DMS79 (cell line): ENCODE measurements at places on chromosomes 7 and 10.
A peak's percentile ranks its signal among the peaks of the same experiment; 100 is the strongest.

DNA sequence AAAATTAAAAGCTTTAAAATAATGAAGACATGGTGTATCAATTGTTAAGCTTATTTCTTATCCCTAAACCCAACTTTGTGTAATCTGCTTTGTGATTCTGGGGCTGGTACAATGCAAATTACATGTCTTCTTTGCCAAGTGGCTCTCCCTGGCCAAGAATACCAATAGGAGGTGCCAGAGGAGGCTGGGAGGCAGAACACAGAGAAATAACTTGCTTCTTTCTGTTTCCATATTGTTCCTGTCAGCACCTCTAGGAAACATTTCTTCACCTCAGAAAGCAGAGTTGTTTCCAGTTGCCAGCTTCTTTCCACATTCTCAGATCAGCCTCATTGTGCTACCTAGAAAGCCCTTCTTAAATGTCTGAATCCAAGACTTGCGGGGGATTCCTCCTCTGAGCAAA is 174.4 kb downstream of the MDFIC start:
- DNase-seq: no peak

- no peak for DNase-seq
Observed at GRCh38 chr10:275680-276079, 140.4 kb downstream of the ZMYND11 start.

DNA sequence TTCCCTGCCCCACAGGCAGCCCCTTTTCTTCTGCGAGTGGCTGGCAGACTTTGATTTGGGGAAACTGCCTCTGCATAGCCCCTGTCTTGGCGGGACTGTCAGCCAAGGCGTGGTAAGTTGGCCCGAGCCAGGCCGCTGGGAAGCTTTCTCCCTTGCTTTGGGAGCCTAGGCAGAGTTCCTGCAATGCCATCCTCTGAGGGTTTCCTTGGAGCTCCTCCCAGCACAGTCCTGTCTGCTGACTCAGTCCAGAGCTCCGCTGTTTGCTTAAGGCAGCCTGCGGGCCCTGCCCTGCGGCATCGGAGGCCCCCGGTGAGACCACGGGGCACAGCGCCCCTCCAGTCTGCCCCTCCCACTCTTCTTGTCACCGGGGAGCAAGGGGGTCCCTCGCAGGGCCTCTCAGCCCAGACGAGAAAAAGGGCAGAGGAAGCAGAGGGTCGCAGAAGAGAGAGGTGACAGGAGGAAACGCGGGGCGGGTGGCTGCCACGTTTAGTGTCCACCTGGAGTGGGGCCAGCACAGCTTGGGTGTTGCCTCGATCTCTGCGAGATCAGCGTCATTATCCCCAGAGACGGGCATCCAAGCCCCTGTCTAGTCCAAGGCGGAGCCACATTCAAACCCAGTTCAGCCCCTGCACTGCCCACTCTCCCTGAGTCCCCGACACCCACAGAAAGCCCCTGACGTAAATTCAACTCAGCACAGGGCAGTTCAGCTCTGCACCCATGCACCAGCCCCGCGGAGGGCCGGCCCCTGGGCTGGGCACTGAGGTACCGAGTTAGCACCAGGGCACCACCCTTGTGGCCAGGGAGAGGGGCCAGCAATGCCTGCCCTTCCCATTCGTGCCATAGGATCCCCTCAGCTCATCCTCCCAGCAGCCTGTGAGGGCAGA is 59.0 kb upstream of the CHST15 start:
- DNase-seq: no peak

GRCh38 chr7:92635538-92635937 is 45.3 kb upstream of the FAM133B start:
- no peak for DNase-seq

DNA sequence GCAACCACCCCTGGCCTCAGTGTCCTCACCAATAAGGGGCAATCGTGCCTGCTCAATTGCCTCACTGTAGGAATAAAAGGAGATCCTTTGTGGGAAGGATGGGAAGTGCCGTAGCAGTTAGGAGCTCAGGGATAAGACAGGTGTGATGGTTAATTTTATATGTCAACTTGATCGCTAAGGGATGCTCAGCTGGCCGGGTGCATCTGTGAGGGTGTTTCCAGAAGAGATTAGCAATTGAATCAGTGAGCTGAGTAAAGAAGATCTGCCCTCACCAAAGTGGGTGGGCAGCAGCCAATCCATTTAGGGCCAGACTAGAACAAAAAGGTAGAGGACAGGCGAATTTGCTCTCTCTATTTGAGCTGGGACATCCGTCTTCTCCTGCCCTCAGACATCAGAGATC is 46.3 kb downstream of the BUB3 start:
- no peak for DNase-seq

GRCh38 chr7:20358106-20358505 is 27.4 kb downstream of the ITGB8 start:
- DNase-seq: no peak

DNA sequence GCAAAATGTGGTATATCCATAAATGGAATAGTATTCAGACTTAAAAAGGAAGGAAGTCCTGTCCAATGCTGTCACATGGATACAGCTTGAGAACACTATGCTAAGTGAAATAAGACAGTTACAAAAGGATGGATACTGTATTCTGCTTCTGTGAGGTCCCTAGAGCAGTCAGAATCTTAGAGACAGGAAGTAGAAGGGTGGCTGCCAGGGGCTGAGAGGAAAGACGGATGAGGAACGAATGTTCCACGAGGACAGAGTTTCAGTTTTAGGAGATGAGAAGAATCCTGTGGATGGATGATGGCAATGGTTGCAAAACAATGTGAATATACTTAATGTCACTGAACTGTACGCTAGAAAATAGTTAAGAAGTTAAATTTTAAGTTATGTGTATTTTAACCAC is 3.8 kb downstream of the PRKCQ start:
- DNase-seq: no peak

GRCh38 chr7:30933124-30933974 is 21.7 kb downstream of the AQP1 start:
- no peak for DNase-seq

GRCh38 chr10:6811153-6811552 is 231.1 kb upstream of the PRKCQ start:
- DNase-seq: no peak

- DNase-seq: peak; percentile 30
Observed at GRCh38 chr7:135274495-135275268, 41.0 kb downstream of the STRA8 start.

DNA sequence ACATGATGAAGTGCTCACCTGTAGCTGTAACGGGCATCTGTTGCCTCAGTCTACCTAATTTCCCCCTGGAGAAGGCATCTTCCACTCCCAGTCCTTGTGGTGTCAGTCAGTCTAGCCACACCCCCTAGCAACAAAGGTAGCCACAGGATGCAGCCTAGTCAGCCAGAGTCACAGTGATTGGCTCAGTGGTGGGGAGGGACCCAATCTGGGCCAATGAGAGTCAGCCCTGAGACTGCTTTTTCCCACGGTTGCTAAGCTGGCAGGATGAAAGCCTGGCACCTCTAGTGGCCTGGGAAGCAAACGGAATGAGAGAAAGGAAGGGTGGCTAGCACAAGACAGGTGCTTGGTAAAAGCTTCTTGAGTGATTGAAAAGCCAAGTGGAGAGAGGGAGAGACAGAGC is 118.6 kb downstream of the SH3PXD2A start:
- no peak for DNase-seq

- no peak for DNase-seq
Observed at GRCh38 chr10:101056365-101057151, 5.2 kb upstream of the KAZALD1 start.

GRCh38 chr7:25124465-25125136 is 459 bp downstream of the CYCS start:
- DNase-seq: no peak

DNA sequence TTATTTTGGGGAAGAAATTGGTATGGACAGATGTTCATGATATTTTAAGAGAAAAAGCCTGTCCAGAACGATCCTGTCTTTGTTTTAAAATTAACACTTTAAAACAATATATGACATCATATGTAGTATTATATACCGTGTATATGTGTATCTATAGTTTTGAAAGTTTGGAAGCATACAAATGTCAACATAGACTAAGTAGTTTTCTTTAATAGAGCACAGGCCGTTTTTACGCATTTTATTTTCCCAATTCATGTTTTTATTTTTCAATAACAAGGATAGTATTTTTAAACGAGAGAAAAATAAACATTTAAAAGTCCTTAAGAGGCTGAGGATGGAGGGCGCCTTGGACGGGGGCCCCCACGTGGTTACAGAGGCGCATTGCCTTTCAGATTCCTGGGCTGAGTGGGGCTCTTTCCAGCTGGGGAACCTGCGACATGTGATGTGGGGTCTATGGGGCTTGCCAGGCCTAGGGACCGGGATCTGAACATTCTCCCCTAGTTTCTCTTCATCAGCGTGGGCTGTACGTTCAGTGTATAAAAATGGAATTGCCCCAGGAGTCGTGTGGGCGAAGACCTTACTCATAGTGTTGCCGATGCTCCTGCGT is 127.8 kb upstream of the ZNF746 start:
- no peak for DNase-seq

DNA sequence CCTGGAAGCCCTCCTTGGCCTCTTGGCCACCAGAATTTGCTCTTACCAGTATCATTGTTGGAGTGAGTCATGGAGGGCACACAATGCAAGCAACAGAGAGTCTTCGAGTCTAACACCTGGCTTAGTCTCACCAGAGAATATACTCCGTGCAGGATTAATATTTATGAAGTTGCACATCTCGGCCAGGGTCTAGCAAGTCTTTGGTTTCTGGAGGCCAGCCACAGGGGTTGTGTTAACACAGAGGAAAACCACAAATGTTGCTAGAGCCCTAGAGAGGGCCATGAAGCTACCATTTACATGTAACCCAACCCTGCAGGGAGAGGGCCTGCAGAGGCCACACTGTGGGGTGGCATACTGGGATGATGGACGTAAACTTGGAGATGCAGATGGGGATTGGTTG is 71.8 kb downstream of the MTPN start:
- DNase-seq: no peak
